NCI-H2107 (cell line): ENCODE measurements at places on chromosomes 5 and 9.

- no peak for DNase-seq
Measured at GRCh38 chr9:81833563-81834345, 94.5 kb upstream of the SPATA31D4 start.

DNA sequence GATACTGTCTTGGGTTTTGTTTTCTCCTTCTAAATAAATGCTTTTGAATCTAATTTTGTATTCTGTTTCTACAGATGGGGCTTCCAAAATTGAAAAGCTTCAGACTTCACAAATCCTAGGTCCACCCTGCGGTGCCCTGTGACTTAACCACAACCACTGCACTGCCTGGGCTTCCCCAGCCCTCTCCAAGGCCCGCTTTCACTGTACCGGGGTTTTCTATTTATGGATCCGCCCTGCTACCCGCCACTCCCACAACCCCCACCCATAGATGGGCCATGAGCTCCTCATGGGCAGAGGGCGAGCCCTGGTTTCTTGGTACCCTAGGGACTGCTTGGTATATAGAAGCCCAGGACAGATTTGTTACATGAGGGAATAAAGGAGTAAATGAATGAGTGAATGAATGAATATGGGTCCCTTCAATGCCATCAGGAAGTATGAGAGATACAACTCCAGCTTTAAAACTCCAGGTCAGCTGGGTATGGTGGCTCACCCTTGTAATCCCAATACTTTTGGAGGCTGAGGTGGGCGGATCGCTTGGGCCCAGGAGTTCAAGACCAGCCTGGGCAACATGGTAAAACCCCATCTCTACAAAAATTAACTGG is 39.8 kb upstream of the NEK6 start:
- no peak for DNase-seq

DNA sequence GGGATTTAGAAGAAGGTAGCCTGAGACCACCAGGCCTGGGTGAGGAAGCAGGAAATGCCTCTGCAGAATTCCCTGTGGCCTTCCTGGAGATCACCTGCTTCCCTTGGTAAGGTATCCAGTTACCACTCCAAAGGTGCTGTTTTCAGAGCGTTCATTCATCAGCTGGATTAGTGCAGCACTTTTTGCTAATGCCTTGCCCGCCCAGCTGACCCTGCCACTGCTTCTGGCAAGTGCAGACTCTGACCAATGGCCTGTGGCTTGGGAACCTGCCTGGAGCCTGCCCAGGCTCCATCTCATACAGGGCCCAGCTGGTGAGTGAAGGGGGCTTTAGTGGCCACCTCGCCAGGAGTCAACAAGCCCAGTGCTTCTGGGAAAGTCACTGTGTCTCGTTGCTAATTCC is 48.6 kb downstream of the FOXI1 start:
- peak; percentile 4 for DNase-seq

- no peak for DNase-seq
Measured at GRCh38 chr5:145946112-145946861, 9.9 kb downstream of the SH3RF2 start.

DNA sequence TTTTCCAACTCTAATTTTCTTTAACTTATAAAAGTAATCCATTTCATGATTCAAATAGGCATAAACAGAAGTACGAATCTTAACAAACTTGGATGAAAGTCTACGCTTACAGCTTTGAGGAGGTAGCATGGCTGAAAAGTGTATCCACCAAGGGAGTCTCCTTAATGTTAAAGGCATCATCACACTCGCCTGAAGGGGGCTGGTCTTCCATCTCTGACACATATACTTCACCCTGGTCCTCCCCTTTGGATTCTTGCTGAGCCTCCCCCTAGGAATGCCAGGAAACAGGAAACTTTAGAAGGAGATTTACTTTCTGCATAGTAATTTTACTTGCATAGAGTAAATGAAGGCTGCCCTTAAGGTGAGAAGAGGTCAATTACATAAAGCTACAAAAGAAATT is 10.3 kb upstream of the NME5 start:
- DNase-seq: no peak

DNA sequence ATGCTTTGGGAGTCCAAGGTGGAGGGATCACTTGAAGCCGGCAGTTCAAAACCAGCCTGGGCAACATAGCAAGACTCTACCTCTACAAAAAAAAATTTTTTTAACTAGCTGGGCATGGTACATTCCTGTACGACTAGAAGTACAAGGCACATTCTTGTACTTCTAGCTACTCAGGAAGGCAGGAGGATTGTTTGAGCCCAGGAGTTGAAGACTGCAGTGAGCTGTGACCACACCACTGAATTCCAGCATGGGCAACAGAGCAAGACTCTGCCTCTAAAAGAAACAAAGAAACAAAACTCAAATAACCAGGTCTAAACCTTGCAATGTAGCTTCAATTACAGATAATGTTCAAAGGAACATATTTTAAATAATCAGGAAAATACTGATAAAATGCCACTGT is 56.2 kb downstream of the SSBP2 start:
- no peak for DNase-seq

DNA sequence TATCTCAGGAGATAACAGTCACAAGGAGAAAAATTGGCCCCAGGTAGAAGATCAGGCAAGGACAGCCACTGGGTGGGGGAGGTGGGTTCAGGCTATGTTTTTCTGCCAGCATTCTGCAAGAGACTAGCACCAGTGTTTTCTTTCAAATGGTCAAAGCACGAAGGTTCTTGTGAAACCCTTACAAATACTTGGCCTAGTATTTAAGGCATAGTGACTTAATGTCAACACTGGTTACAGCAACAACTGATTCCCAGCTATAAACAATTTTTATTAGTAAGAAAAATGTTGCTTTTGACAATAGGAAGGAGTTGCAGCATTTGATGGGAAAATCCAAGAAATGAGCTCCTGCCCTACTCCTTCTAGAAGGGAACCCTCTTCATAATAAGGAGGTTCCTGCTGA is 349.6 kb downstream of the SLIT3 start:
- no peak for DNase-seq

- DNase-seq: no peak
Measured at GRCh38 chr9:81431641-81432040, 257.7 kb downstream of the TLE1 start.

DNA sequence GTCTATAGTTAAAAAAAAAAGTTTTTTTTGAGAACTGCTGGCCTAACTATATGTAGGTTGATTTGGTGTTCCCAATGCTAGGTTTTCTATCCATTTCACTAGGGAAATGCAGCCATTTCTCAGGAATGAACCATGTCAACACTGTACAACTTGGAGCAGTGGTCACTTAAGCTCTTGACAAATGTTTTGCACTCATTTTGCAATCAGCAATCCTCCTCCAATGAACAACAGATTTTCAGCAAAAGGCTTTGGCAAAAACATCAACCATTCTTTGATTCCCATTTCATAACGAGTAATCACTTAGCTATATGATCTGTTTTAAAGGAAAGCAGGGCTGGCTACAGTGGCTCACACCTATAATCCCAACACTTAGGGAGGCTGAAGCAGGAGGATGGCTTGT is 17.9 kb downstream of the STRBP start:
- DNase-seq: no peak

- DNase-seq: no peak
Measured at GRCh38 chr9:84435902-84436301, 95.3 kb upstream of the SLC28A3 start.

GRCh38 chr5:125424402-125425141 is 678.1 kb upstream of the ZNF608 start:
- no peak for DNase-seq

- no peak for DNase-seq
Measured at GRCh38 chr9:118059484-118060278, 355.5 kb downstream of the TLR4 start.

GRCh38 chr5:43190755-43191603 is 1.0 kb upstream of the NIM1K start:
- no peak for DNase-seq

DNA sequence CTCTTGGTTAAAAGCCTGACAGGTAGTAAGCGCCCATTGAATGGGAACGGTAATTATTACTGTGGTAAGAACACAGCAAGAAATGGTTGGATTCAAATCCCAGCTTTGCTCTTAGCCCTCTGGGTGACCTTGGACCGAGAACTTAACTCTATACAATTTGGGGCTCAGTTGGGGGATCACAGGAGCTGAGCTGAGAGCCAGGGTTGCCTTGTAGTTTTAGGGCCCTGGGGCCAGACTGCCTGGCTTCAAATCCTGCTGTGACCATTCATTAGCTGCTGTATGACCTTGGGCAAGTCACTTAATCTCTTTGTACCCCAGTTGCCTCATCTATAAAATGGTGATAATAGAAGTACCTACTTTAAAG is 87.4 kb upstream of the SH3PXD2B start:
- no peak for DNase-seq

- no peak for DNase-seq
Measured at GRCh38 chr9:137358126-137358525, 56.1 kb upstream of the NRARP start.

DNA sequence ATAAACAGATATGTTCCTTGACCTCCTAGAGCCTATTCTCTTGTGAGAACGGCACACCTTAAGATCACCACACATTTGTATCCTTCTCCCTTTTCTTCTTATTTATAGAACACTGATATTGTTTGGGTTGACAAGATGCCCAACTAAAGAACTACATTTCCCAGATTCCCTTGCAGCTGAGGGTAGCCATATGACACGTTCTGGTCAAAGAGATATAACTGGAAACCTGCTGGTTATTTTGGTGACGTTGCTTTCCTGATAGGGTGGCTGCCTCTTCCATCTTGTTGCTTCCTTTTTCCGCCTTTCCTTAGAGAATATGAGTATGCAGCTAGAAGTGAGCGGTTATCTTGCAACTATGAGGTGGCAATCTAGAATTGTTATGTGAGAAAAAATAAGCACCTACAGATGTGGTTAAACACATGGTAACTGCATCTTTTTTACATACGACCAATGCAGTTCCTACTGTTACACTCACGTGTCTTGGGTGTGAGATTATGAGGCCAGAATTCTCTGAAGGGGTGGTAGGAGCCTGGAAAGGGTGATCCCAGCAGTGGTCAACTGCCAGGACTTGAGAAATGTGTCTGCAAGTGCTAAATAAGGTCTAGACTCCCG is 72.9 kb downstream of the SEC61B start:
- no peak for DNase-seq

DNA sequence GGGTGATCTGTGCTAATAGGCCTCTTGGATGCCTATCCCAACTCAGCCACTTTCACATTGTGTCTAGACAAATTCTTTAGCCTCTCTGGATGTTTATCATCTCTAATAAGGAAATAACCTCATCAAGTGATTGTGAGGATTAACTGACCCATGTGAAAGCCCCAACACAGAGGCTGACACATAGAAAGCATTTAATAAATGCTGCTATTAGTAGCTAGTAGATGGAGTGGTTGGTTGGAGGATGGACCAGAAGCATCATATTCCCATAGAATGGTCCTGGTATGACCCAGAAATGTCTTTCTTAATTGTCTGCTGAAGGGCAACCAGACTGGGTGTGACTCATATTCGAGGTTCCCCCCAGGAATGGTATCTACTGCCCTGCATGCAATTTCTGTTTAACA is 124.4 kb downstream of the PIK3R1 start:
- no peak for DNase-seq

DNA sequence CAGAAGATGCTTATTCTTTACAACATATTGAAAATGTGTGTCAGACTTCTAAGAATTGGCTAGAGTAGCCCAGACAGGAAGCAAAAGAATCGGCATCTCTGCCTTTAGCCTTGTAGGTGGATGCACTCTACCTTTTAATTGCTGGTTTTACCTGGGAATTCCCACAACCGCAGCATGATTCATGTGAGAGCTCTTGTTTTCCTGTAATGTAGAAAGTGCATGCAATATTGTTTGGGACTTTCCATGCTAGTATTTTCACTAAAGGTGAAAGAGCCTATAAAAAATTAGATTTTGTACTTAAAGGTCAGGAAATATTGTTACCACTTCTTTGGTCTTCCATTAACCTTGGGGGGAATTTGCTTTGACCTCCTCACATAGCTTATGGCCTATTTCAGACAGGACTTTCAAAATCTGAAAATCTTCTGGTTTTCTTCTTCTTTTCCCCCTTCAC is 89.8 kb downstream of the NTRK2 start:
- no peak for DNase-seq

GRCh38 chr5:2196989-2197619 is 314.4 kb upstream of the IRX4 start:
- DNase-seq: no peak

- DNase-seq: no peak
Measured at GRCh38 chr9:1296331-1296730, 246.2 kb downstream of the DMRT2 start.

DNA sequence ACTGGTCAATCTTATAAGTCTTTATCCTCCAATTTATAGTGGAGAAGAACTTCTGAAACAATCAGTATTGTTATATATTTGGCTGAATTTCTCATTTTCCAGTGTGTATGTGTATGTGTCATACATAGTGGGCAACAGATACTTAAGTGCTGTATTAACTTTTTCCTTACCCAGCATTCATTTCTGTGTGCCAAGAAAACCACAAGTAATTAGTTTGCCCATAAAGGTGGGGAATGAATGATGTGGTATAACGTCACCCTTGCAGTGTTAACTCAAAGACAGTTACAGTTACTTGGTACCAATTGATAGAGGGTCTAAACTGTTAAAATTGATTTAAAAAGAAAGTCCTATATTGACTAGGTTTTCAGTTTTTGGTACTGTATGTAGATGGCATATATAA is 2.0 kb downstream of the OGN start:
- no peak for DNase-seq

DNA sequence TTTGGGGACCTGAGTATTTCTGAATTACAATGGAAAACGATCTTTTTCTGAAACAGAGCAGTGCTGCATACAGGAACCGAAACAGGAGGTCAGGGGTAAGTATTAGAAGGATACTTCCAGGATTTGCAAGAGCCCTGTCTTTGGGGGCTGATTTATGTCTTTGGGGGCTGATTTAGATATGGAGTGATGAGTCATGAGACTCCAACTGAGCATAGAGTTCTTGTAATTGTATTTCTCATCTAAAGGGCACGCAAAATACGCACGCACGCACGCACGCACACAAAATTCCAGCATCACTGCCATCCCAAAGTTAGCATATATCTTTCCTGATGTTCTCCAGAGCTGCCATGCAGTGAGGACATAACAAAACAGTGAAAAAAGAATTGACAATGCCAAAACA is 414.8 kb upstream of the CCNH start:
- no peak for DNase-seq

GRCh38 chr9:133238851-133239532 is 29.9 kb upstream of the OBP2B start:
- DNase-seq: no peak

DNA sequence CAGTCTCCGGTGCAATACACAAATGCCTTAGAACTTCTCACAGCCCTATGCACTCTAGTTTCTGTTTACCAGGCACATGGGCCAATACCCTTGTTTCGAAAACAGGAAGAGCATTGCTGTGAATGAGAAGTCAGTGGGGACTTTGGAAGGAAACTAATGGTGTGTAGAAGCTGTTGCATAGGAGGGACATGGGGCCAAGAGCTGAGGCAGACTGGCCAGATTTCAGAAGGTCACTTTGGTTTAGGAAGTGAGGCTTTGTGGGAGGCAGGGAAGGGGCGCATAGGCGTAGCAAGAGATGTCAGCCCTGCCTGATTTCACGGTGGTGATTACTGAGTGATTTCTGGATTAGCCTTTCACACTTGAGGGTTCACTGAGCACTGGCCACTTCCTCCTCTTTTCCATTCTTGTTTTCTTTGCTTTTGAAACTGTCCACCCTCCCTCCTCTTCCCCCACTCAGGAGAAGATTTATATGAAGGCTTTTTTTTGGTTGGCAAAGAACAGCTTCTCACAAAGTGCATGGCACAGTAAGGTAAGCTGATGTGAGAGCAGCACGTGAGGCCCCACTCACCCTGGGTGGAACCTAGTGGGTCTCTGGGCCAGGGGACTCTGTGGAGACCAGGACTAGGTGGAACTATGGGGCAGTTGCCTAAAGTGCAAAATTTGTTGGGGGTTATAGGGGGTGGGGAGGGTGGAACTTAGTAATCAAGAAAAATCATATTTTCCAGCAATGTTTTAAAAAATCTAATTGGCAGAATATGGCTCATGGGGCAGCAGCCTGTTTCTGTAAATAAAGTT is 6.1 kb upstream of the TMEM252 start:
- DNase-seq: no peak
